Stimulated activated CD8-positive, alpha-beta memory T cell treated with anti-CD3 and anti-CD28 coated beads, Interleukin-4, amount 100 ng/mL, for 1 hour (primary cell): ENCODE measurements at places on chromosomes 11 and 22.

GRCh38 chr11:34050581-34051348 lies 766 bp upstream of the CAPRIN1 start:
- no peak for DNase-seq

GRCh38 chr11:210803-211180 lies 3.3 kb downstream of the RIC8A start:
- no peak for DNase-seq

DNA sequence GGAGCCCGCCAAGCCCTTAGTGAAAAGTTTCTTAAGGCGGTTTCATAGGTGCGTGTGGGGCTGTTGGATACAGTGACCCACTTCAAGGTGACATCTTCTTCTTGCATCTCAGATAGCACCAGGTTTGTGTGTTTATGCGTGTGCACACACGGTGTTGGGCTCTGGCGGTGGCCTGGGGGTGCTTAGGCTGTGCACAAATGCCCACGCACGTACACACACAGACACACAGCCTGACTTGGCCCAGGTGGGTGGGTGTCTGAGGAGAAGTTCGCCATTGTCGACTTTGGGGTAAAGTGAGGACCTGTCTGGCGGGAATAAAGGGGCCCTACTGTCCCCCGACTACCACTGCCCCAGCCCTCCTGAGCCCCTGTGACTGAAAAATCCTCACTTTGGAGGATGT lies 103.8 kb downstream of the KCNQ1 start:
- no peak for DNase-seq

DNA sequence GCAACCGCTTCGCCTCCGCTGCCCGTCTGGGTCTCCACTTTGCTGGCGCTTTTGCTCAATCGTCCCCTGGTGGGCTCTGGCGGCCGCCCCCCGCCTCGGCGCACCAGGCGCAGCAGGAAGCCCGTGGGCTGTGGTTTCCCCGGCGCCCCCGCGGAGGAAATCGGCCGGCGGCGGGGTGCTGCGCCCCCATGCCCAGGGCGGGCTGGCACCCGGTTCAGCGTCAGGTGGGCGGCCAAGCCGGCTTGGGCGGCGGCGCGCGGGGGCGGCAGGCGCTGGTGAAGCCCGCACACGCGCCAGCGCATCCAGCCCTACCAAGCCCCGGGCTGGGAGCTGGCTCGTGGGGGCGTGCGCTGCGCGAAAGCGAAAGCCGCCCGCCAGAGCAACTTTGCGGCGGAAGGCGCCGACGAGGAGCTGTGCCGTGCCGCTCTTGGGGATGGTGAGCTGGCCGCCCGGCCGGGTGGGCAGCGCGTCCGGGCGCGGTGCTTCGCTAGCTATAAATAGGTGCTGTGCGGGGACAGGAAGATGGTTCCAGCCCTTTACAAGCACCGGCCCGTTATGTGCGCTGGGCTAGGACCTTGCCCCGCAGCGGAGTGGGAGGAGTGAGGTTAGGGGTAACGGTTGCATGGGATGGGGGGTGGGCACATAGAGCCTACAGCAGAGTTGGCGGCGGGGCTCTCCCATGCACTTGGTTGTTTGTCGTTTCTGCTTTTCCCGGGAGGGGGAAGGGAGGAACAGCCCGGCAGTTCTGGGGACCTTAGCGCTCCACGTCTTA lies 25.0 kb upstream of the SUSD2 start:
- DNase-seq, result no peak
